NCI-H1092 treated with DMSO at 0.1 percent for 48 hours (cell line): ENCODE measurements at places on chromosomes 5 and 9.

DNA sequence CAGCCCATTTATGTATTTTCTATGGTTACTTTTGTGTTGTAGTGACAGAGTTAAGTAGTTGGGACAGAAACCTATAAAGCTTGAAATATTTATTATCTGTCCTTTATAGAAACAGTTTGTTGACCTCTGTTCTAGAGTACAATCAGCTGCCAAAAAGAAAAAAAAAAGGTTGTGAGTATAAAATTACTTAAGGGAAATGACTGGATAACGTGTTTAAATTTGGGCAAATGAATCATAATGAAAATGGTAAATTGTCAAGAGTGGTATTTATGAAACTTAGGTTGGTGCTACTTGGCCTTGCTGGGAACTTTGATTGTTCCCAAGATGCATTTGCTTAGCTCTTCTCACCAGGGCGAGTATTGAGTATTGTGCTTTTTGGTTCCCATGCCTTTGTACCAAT is 70.2 kb upstream of the IL6ST start:
- no peak for DNase-seq

DNA sequence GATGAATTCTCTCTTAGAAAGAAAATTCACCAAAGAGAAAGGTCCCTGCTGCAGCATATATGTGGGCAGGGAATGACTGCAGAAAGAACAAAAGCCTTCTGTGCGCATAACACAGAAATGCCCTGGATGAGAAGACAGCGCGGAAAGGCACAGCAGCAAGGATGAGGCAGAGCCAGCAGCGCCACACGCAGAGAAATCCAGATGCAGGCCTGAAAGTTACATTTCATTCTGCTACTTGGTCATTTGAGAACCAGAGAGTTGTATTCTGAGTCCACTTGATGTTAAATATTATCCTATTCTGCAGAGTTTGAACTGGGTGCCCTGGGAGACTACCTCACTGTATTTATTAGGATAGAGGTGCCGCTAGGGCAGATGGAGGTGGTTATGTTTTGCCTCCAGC is 68.5 kb downstream of the GLDC start:
- no peak for DNase-seq

DNA sequence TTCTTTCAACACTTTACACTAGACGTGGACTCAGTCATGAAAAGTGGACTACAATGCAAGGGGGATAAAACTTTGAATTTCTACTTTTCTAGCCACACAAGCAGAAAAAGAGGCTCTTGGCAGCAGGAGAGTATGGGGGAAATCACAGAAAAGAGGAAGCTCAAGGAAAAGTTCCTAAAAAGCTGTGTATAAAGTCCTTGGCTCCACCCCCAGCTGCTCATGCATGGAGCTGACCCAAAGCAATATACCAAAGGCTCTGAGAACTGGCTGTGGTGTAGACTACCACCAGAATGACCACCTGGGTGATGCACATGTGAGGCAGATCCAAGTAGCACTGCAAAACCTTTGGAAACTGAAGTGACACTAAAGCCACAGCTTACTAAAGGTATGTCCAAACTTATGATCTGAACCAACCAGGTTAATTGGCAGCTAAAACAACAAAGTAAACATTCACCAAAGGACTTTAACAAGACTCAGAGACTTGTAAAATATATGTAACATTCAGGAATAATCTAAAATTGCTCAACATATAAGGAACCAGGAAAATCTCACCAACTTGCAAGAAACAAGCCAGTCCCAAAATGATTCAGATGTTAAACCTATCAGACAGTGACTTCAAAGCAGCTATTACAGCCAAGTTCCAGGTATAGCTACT is 55.5 kb upstream of the RASGRF2 start:
- no peak for DNase-seq

DNA sequence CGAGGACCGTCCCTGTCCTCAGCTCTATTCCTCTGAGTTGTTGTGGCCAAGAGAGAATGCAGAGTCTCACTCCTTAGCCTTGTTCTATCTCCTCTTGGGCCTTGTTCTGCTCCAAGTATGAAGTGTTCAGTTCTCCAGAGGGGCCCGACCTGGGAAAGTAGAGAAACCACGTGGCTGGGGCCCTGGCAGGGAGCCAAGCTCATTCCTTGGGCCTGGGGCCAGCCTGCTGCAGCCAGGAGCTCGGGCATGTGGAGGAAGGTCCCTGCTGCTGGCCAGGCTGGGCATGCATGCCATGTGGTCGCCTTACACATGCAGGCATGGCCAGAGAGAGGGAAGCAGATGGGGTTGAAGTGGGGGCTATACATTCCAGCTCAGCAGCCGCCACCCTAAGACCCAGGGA is 60.7 kb downstream of the COL27A1 start:
- DNase-seq, result no peak

- DNase-seq, result no peak
Measured at GRCh38 chr9:87836536-87836935, 46.1 kb upstream of the SPATA31E1 start.

GRCh38 chr5:60586307-60586901 is 113.6 kb downstream of the DEPDC1B start:
- no peak for DNase-seq

- no peak for DNase-seq
Measured at GRCh38 chr5:141608557-141608956, 10.2 kb downstream of the DIAPH1 start.
